Right ventricle myocardium superior (tissue), 1 donor: ENCODE measurements at places on chromosomes 11 and 22.
A peak's percentile ranks its signal among the peaks of the same experiment; 100 is the strongest.

DNA sequence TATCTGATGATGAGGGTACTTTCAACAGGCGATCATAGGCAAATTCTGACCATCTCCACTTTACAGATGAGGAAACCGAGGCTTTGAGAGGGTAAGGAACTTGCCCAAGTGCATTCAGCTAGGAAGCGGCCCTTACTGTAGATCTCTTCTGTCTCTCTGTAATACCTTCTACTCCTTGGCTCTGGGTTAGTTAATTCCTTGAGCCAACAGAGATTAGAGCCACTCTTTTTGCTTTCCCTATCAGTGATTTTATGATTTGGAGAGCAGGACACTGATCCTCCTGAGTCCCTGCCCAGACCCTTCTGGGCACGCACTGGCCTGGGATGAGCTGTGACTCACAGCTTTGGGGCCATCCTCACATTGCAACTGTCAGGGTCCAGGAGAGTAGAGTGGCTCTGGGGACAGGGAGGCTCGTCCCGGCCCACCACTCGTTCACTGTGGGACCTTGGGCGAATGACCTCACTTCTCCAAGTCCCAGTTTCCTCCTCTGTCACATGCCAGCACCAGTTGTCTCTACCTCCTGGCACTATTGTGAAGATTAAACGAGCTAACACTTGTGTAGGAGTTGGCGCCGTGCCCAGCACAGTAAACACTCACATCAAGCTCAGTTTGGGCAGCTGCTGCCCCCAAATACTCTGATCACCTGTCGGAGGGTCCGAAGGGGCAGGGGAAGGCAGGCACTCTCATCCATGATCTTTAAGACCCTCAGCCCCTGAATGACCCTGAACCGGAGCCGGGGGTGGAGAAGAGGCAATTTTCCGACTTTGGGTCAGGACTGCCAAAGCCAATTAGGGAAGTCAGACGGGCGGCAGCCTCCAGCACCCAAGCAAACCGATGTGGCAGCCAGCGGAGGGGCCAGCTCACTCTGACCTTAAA is 235.0 kb downstream of the MIAT start:
- DNase-seq = no peak

- no peak for DNase-seq
Measured at GRCh38 chr11:20589796-20590195, 9.6 kb upstream of the SLC6A5 start.

DNA sequence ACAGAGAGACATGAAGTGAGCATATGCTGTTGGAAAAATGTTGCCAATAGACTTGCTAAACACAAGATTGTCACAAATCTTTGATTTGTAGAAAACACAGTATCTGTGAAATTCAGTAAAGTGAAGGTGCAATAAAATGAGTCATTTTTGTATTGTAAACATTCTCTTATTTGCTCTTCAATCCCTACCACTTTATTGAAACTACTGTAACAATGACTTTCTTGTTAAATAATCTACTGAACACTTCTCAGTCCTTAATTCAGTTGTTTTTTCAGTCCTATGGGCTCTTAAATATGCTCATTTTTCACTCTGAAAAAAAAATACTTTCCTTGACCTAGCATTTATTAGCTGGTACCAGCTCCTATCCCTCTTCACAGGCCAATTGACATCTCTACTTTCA is 531.9 kb downstream of the DLG2 start:
- no peak for DNase-seq

- DNase-seq = no peak
Measured at GRCh38 chr22:50272044-50272802, 2.0 kb upstream of the MAPK11 start.

DNA sequence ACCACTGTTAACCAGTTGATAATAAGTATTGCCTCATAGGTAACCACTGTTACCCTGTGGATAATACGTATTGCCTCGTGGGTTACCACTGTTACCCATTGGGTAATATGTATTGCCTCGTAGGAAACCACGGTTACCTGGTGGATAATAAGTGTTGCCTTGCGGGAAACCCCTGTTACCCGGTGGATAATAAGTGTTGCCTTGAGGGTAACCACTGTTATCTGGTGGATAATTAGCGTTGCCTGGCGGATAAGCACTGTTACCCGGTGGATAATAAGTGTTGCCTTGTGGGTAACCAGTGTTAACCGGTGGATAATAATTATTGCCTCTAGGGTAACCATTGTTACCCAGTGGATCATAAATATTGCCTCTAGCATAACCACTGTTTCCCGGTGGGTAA is 27.3 kb upstream of the NXPE4 start:
- no peak for DNase-seq

- DNase-seq = no peak
Measured at GRCh38 chr22:24474221-24474620, 20.9 kb upstream of the UPB1 start.

GRCh38 chr11:111119751-111120150 is 125.8 kb upstream of the POU2AF2 start:
- DNase-seq = no peak

DNA sequence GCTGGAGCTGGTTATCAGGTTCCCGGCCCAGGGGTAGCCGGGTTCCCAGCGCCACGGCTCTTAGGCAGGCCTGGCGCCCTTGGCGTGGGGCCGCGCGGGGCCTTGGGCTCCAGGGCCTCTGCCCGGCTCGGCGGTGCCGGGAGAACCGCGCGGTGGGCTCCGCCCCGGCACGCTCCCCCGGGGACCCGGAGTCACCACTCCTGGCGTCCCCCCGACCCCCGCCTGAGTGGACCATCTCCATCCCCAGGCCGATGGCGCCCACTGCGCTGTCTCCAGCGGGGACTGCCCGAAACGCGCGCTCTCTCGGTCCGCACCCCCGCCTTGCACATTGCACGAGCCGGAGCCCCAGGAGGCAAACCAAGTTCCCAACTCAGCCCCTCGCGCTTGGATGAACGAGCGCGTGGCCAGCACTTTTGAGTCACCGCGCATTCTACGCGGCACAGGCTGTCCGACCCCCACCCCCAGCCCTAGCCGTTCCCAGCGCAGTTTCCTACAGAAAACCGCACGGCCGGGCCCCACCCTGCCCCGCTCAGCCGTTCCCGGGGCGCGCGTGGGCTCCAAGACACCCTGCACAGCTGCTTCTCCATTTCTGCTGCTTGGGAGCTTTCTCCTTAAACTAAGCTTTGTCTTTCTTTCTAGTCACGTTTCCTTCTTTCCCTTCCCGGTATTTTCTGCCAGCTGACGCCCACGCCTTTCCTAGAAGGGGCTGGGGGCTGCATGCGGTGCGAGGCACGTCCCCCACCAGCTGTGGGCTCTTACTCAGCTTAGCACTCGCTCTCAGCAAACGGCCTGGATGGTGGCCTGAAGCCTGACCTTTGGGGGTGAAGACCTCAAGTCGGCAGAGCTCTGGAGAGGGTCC is 650 bp upstream of the CHID1 start:
- DNase-seq = peak; percentile 63

GRCh38 chr11:116715383-116715782 is 57.4 kb downstream of the BUD13 start:
- no peak for DNase-seq

DNA sequence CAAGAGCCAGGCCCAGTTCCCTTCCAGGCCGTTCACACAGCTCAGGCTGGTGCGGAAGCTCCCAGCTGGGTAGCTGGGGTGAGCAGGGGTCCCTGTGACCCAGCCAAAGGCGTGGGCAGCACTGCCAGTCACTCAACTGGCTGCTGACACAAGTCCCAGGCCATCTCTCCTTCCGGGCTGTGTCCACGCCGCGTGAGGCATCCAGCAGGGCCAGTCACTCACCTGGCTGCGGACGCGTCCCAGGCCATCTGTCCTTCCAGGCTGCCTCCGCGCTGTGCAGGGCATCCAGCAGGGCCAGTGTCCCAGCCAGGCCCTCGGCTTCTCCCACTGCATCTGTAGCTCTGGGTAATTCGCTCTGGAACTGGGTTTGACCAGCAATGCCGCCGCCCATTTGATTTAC is 184.2 kb downstream of the BRD1 start:
- no peak for DNase-seq

- no peak for DNase-seq
Measured at GRCh38 chr11:20937826-20938225, 268.4 kb downstream of the NELL1 start.

GRCh38 chr11:61516675-61517572 is 8.4 kb downstream of the LRRC10B start:
- DNase-seq = no peak

- DNase-seq = no peak
Measured at GRCh38 chr11:123601136-123601535, 53.3 kb downstream of the SCN3B start.

GRCh38 chr22:41180926-41181325 is 24.2 kb upstream of the L3MBTL2 start:
- DNase-seq = no peak

- no peak for DNase-seq
Measured at GRCh38 chr22:40853961-40854360, 2.5 kb downstream of the ST13 start.

GRCh38 chr11:81725701-81726100 is 1008.0 kb downstream of the FAM181B start:
- no peak for DNase-seq

DNA sequence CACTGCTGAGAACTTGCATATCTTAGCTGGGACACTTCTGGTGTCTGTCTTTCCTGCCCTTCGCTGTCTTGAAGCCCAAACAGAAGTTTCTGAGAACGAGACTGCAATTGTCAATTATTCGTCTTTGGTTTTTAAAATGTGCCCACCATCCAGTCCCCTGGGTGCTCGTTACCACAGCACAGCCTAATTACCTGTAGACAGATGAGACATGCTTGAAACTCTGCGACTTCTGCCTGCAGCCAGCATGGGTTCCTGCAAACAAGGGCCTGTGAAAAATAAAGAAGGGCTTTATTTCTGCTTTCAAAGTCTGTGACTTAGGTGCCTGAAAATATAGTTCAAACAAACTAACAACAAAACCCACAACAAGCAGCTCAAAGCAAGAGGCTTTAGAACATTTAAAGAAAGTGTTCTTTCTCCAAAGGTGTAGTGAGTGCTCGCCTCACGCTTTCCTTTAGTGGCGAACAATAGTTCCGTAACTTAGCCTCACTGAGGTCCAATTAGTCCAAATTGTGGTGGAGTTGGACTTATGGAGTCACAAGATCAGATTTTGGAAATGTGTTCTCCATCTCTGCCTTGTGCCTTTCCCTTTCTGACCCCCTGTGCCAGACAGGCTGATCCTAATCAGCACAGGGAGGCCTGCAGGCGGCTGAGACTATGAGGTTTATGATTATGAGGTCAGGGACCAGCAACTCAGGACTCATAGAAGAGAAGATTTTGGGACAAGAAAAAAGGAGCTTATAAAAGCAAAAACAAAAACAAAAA is 20.4 kb upstream of the GRAMD1B start:
- DNase-seq = no peak

DNA sequence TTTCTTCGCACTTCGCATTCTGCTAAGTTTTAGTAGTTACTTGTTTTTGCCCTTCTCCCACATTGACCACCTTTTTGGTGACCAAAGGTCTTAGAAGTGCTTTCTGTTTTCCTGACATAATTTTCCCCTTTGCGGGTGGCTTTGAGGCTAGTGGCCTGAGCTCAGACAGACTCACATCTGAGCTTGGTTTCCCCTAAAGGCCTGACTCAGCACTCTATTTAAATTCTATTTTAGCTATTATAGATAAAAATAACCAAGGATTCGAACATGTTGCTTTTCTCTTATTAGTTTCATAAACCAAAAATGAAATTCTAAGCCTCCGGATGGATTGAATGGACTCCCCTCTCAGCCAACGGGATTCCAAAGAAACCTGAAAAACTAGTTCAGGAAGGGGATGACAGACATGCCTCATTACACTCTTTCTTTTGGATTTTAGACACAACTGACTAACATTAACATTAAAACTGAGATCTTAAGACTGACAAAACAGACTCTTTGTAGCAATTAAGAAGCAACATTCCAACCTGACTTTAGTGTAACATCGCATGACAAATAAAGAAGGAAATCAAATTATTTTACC is 258.5 kb downstream of the LUZP2 start:
- no peak for DNase-seq

DNA sequence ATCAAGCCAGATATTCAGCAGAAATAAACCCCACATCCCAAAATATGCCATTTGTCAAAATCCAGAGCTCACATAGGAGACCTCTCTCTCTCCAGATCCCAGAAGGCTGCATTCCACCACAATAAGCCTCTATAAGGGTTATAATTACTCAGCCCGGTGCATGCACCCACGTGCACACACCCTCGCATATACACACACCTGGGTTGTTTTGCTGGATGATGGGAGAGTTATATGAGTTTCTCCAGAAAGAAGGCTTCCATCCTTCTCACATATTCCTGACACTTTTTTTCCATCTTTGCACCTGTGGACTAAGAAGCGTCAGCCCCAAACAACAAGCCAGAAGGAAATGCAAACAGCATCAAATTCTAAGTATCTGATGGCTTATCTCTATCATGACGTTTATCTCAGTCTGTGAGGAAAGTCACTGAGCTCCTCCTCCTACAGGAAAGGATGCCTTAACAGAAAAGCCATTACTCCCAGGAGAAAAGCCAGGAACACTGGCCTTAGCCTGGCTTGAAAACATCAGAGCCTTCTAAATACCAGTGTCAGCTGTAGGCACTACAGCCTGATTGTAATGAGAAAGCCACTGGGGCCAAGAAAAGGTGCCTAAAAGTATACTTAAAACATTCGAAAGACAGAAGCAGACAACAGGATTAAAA is 253.2 kb downstream of the LARGE1 start:
- DNase-seq = no peak

DNA sequence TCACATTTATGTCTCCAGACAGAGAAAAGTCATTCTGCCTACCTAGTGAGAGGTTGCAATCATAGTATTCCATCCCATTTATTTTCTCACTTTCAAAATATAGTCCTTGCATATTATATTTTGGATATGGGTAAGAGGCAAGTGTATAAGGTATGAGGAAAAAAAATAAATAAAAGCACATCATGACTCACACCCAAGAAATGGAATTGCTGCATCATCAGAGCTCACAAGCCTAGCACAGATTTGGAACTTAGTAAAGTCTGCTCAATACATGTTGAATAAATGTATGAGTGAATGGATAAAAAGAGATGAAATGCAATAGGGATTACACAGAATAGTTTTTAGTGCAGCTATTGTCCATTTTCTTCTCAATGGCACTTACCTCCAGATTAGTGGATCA is 2.5 kb upstream of the OR51G1 start:
- no peak for DNase-seq

- DNase-seq = no peak
Measured at GRCh38 chr22:35054064-35054463, 11.9 kb upstream of the ISX start.
